Germinal center (tissue), 1 donor: ENCODE measurements at places on chromosomes 12 and 14.
A peak's percentile ranks its signal among the peaks of the same experiment; 100 is the strongest.

DNA sequence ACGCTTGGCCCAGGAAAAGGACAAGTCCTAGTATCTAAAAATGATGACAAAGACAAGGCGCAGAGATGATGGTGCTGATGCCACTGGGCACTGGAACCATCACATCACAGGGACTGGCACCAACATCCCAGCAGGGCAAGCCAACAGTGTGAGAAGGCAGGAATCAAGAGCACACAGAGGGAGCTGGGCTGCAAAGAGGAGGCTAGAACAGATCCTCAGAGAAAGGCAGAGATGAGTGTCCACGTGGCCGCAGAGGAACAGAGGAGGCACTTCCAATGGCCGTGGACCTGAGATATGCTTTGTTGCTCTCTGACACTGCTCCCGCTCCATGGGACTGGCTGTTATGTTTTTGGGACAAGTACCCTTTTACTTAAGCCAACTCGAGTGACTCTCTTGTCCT, 17.9 kb downstream of the FOXN3 start:
- no peak for DNase-seq

- peak; percentile 43 for DNase-seq
Observed at GRCh38 chr12:10153271-10154144, 18.4 kb downstream of the OLR1 start.

- DNase-seq = no peak
Observed at GRCh38 chr14:85463512-85463911, 66.4 kb upstream of the FLRT2 start.

GRCh38 chr12:50614167-50614759, 109.5 kb downstream of the DIP2B start:
- no peak for DNase-seq

- DNase-seq = peak; percentile 35
Observed at GRCh38 chr12:70609739-70610491, 27.3 kb downstream of the PTPRB start.

- no peak for DNase-seq
Observed at GRCh38 chr14:100738704-100739131, 12.0 kb downstream of the DLK1 start.

DNA sequence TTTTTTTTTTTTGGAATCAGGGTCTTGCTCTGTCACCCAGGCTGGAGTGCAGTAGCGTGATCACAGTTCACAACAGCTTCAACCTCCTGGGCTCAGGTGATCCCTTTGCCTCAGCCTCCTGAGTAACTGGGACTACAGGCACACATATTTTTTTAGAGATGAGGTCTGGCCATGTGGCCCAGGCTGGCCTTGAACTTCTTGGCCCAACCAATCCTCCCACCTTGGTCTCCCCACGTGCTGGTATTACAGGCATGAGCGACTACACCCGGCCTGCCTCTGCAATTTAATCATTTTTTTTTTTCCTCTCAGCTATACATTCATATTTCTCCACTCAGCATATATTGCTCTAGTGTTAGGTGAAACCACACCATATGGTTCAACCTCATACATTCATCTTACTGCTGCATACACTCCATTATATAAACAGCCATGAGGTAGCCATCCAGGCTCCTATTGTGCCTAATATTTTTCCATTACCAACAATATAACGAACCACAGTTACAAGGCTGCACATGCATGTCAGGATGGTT, 7.1 kb downstream of the STX2 start:
- no peak for DNase-seq
